ENCODE measurements at places on chromosomes 5 and 9. TPM values are rescaled to one million over a fixed set of nuclear protein-coding genes. Genes with fewer than 3 reads are reported as not detected.

The ERGIC1 gene
- 235 TPM for total RNA-seq

The TJP2 gene
- total RNA-seq = 8.6 TPM

The SH2D3C gene
- total RNA-seq = not detected

The SLC6A18 gene
- total RNA-seq = not detected

The NR5A1 gene
- total RNA-seq = not detected

The LOX gene
- total RNA-seq = 440 TPM

The SPINK6 gene
- total RNA-seq = not detected

The IL33 gene
- 4.7 TPM for total RNA-seq

DNA sequence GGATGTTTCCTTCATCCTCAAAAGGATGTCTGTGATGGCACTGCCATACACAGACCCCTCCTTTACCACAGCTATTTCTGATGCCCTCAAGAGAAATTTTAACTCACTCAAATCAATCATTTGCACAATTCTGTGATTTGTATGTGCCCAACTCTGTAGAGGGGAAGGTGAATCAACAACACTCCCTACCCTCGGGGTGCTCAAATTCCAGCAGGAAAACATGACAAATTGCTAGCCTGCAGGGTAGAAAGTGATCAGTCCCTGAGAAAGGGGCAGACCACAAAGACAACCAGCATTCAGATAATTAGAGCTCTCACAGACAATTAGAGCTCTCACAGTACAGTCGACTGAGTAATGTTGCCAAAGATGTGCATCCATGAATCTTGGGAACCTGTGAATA, 45.3 kb upstream of the FOXE1 start:
- no peaks in the 10 kb centered on the region for H3K36me3 ChIP-seq
- no peak for DNase-seq
- H3K4me1 ChIP-seq = peaks cover 4% of the 10 kb centered on the region

- peaks cover 33% of the 10 kb centered on the region for H3K36me3 ChIP-seq
- H3K4me3 ChIP-seq = no peak overlapping the region
- peaks cover 16% of the 10 kb centered on the region for H3K4me1 ChIP-seq
- H3K27ac ChIP-seq = no peak overlapping the region
- no peaks in the 10 kb centered on the region for H3K27me3 ChIP-seq
Measured at GRCh38 chr5:34756781-34757624, 82.0 kb upstream of the TTC23L start.

DNA sequence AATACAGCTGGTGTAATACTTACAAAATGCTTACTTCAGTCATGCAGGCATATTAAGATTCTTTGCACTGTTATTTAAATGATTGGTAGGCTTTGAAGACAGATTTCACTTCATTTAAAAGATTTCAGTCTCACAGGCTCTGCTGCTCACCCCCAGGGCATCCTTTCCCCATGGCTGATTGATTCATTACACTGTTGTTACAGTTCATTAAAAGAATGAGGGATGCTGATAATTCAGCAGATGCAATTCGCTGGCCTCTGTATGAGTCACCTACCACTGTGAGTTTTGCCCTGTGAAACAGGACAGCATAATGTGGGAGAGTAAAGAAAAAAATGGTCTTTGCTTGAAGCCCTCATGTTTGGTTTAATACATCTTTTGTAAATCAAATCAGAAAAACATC, 246.9 kb downstream of the CYLC2 start:
- H3K27ac ChIP-seq = no peak overlapping the region
- H3K36me3 ChIP-seq = no peaks in the 10 kb centered on the region
- H3K4me3 ChIP-seq = no peak overlapping the region
- no peaks in the 10 kb centered on the region for H3K27me3 ChIP-seq
- no peak for DNase-seq

DNA sequence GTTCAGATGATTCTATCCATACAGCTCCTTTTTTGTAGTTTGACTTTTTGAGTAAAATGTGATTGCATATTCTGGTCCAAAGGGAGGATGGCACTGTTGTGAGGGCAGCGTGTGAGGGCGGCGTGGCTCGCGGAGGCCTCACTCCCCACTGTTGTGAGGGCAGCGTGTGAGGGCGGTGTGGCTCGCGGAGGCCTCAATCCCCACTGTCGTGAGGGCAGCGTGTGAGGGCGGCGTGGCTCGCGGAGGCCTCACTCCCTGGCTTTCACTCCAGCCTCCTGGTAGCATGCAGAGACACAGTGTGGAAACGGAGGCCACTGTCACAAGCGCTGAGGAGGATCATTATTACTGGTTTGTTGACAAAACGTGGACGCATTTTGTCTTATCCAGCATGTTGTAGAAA, 79.0 kb downstream of the EHMT1 start:
- no peak overlapping the region for H3K4me3 ChIP-seq
- no peak for DNase-seq
- H3K36me3 ChIP-seq = no peaks in the 10 kb centered on the region
- H3K27ac ChIP-seq = no peak overlapping the region
- H3K4me1 ChIP-seq = no peaks in the 10 kb centered on the region

DNA sequence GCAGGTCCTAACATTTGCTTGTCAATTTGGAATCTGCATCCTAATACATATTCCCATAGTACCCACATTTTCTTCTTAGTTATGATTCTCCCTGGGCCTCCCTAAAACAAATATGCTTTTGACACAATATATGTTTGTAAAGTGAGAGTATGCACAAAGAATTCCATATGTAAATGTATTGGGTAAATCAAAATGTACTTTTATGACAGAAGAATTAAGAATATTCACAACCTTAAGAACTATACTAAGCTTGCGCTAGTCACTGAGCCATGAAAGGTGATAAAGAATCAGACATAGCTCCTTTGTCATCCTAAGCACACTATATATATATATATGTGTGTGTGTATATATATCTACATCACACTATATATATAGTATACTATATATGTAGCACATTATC, 438.5 kb downstream of the ACTL7B start:
- no peaks in the 10 kb centered on the region for H3K36me3 ChIP-seq
- H3K27ac ChIP-seq = no peak overlapping the region
- H3K4me3 ChIP-seq = no peak overlapping the region
- DNase-seq = no peak
- no peaks in the 10 kb centered on the region for H3K27me3 ChIP-seq

- no peak overlapping the region for H3K27ac ChIP-seq
- DNase-seq = no peak
- no peaks in the 10 kb centered on the region for H3K27me3 ChIP-seq
Measured at GRCh38 chr5:151122828-151123227, 34.8 kb downstream of the ANXA6 start.

- no peaks in the 10 kb centered on the region for H3K27me3 ChIP-seq
- H3K4me3 ChIP-seq = peak overlapping the region; percentile 45
- peak overlapping the region; percentile 94 for H3K27ac ChIP-seq
- DNase-seq = peak; percentile 52
- peaks cover 54% of the 10 kb centered on the region for H3K4me1 ChIP-seq
Measured at GRCh38 chr5:102855681-102856388, 100.7 kb downstream of the PAM start.

DNA sequence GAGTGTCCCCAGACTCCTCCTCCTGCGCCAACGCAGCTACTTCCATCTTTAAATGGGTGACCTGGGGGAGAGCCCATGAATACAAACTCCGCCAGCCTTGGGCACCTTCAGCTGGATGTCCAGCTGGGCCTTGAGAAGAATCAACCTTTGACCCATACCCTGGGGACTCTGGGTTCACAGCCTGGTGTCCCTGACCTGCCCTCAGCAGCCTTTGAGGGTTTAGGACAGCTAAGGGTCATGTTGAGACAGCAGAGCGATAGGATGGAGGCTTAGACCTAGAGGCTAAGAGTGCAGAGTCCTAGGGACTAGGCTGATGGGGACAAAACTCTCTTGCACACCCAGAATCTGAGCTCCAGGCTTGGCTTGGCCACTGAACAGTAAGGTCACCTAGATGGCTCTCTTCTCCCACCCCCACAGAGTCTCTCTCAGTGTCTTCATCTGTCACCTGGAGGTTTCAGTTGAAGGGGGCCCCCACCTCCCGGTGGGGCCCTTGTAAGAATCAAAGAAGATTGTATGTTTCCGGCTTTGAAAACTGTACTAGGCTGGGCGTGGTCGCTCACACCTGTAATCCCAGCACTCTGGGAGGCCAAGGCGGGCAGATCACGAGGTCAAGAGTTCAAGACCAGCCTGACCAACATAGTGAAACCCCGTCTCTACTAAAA, 6.7 kb upstream of the AQP3 start:
- no peak overlapping the region for H3K27ac ChIP-seq
- no peak for DNase-seq
- no peaks in the 10 kb centered on the region for H3K27me3 ChIP-seq
- H3K4me3 ChIP-seq = no peak overlapping the region

GRCh38 chr5:147305147-147305546, 70.3 kb downstream of the STK32A start:
- no peak overlapping the region for H3K4me3 ChIP-seq
- no peaks in the 10 kb centered on the region for H3K36me3 ChIP-seq
- peaks cover 20% of the 10 kb centered on the region for H3K4me1 ChIP-seq
- no peak overlapping the region for H3K27ac ChIP-seq

DNA sequence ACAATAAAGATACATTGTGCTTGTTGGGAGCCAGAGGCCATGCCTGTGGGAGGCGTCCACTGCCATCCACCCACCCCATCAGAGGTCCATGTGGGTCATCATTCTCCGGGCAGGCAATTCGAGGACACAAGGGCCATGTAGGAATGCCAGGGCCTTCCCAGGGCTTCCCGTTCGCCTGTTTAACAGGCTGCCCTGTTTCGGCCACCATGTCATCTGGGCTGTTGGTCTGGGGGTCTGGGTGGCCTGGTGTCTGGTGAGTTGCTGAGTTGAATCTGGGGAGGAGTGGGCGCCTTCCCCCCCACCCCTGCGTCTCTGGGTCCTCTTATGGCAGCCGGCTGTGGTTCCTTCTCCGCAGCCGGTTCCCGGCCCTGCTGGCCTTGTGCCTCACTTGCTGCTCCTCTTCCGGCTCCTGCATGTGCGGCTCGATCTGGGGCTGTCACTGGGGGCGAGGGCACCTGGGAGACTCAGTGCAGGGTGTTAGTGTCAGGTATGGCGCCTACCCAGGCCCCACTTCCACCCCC, 117.4 kb downstream of the WNK2 start:
- no peaks in the 10 kb centered on the region for H3K36me3 ChIP-seq
- no peak for DNase-seq
- H3K4me1 ChIP-seq = no peaks in the 10 kb centered on the region
- no peaks in the 10 kb centered on the region for H3K27me3 ChIP-seq

GRCh38 chr5:146699138-146699537, 179.4 kb downstream of the PPP2R2B start:
- no peaks in the 10 kb centered on the region for H3K27me3 ChIP-seq
- DNase-seq = no peak
- no peak overlapping the region for H3K27ac ChIP-seq

DNA sequence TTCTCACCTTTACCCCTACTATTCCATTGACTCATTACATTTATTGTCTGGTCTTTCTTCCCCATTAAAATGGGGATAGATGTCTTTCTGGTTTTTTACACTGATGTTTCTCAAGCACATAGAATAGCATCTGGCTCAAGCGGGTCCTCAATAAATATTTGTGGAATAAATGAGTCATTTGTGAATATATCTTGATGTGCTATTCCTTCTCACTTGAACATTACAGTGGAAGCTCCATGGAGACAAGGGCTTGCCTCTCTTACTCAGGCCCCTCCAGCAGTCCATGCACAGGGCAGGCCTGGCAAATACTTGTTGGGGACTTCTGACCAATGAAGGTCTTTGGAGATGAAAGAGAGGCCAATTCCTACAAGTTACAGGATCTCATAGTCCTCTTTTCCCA, 151.7 kb upstream of the TAS2R1 start:
- H3K36me3 ChIP-seq = no peaks in the 10 kb centered on the region
- H3K4me3 ChIP-seq = no peak overlapping the region
- H3K27me3 ChIP-seq = no peaks in the 10 kb centered on the region
- DNase-seq = no peak
- 0 out of 2 replicates have a peak, but pooled peaks cover 5% of the 10 kb centered on the region for H3K4me1 ChIP-seq

- no peak for DNase-seq
- H3K4me3 ChIP-seq = no peak overlapping the region
- no peak overlapping the region for H3K27ac ChIP-seq
- peaks cover 7% of the 10 kb centered on the region for H3K27me3 ChIP-seq
Measured at GRCh38 chr9:113638897-113639296, 175.4 kb downstream of the RGS3 start.

DNA sequence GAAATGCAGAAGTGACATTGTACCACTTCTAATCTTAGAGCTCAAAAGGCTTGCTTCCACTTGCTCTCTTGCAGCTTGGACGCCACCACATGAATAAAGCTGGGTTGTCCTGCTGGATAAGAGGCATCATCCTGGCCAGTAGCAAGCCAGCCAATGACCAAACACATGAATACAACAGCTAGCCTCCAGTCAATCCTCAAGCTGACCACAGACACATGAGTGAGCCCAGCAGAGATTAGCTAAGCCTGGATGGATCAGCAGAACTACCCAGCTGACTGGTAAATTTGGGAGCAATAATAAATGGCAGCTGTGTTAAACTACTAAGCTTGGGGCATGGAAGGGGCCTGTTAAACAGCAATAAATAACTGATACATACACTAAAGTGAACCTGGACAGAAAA, 121.1 kb upstream of the SLC12A2 start:
- no peak for DNase-seq
- H3K4me3 ChIP-seq = no peak overlapping the region
- H3K27ac ChIP-seq = no peak overlapping the region
- no peaks in the 10 kb centered on the region for H3K36me3 ChIP-seq
- H3K4me1 ChIP-seq = peaks cover 8% of the 10 kb centered on the region

DNA sequence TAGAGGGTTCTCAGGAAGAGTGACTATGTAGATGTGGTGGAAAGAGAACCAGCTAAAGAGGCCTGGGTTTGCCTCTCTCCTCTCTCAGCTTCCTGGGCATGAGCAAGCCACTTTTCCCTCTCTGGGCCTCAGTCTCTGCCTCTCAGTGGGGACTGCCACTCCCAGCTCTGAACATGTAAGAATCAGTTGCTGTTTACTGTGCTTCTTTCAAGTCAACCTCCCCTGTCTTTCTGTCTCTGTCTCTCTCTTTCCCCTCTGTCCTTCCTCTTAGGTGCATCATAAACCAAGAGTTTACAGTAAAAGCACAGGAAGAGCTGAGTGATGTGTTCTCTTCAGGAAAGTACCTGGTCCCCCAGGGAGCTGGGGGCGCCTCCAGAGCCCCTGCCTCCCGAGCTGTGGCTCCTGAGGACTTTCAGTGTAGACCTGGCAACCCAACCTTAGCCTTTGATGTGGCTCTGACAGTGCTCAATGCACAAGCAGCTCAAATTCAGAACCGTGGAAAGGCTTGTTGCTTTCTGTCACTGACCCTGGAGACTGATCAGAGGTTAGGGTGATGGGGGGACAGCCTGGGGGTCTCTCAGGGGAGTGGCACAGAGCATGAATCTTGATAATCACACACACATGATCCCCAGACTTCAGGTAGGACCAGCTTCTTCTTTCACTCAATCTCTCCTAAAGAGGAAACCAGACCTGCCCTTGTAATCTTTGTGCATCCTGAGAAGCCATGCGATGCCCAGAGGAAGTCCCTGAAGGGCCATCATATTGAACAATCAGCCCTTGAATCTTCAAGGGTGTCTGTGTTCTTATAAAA, 59.4 kb upstream of the TNFSF8 start:
- peaks cover 11% of the 10 kb centered on the region for H3K27me3 ChIP-seq
- no peaks in the 10 kb centered on the region for H3K36me3 ChIP-seq
- no peak overlapping the region for H3K27ac ChIP-seq

- peaks cover 6% of the 10 kb centered on the region for H3K27me3 ChIP-seq
- H3K27ac ChIP-seq = no peak overlapping the region
- H3K4me3 ChIP-seq = no peak overlapping the region
- no peaks in the 10 kb centered on the region for H3K36me3 ChIP-seq
- no peak for DNase-seq
Measured at GRCh38 chr5:60763061-60763460, 63.1 kb upstream of the DEPDC1B start.

All from GM23248 (cell line).